ENCODE measurements at places on chromosomes 12 and 14.

DNA sequence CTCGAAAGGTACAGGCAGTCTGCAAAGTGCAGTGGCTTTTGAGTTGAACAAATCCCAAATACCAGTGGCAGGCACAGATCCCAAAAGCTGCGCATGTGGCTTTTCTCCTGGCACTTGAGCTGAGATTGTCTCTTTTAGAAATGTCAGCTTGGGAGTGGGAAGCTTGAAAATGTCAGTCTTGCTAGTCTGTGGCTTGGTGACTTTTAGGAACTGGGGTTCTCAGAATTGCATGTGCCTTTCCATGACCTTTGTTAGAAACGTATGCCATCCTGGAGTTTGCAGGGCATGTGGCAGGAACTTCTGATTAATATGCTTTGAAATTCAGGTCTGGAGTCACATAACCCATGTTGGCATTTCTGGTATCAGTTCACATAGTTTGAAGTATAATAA, 182.1 kb downstream of the CHST11 start:
- no peak for DNase-seq

GRCh38 chr12:102033991-102034745, 27.6 kb downstream of the WASHC3 start:
- no peak for DNase-seq

DNA sequence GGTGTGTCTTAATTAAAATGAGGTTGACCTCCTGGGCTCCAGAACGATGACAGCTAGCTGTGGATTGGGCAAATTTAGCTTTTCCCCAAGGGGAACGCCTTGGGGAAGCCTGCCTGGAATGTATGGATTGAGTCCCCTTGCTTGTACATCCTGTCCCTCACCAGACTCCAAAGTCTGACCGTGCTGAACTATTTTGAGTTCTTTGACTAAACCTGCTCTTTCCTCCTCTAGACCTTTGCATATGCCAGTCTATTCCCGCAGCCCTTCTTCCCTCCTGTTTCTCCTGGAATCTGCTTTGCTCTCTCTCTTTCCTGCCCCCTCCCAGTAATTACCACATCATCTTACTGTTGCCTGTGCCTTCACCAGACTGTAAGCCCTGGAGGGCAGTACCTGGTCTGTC, 11.5 kb upstream of the KDM2B start:
- DNase-seq, result no peak

- DNase-seq, result no peak
These were observed 37.6 kb upstream of the PRMT8 start for GRCh38 chr12:3453206-3453989.

GRCh38 chr12:94754653-94755052, 104.3 kb upstream of the TMCC3 start:
- no peak for DNase-seq

DNA sequence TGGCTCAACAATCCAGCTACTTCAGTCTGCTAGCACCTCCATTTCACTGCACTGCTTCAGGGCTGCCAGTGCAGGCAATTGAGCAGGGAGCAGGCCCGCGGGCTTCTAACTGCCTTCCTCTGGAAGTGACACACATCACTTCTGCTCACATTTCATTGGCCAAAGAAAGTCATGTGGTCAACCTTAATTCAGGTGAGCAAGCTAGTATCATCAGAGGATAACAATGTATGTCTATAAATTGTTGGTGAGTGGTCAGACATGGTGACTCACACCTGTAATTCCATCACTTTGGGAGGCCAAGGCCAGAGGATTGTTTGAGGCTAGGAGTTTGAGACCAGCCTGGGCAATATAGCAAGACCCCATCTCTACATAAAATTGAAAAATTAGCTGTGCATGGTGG, 22.3 kb upstream of the CHGA start:
- no peak for DNase-seq

GRCh38 chr12:104371043-104371870, 67.7 kb downstream of the EID3 start:
- DNase-seq, result no peak

DNA sequence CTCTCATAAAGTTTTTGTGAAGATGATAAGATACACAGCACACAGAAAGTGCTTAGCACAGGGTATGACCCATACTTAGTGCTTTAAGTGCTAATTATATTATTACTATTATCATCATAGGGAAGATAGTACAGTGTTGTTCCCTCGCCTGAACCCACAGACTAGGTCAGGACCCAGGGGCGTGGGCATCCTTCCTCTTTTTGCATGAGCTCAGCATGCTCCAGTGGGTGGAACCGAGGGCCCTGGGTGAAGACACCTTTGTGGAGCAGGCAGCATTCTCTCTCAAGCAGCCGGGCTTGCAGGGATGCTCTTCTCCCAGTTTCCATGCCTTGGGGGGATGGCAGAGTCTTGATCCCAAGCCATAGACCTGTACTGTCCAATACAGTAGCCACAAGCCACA, 34.8 kb downstream of the CRACR2A start:
- no peak for DNase-seq

DNA sequence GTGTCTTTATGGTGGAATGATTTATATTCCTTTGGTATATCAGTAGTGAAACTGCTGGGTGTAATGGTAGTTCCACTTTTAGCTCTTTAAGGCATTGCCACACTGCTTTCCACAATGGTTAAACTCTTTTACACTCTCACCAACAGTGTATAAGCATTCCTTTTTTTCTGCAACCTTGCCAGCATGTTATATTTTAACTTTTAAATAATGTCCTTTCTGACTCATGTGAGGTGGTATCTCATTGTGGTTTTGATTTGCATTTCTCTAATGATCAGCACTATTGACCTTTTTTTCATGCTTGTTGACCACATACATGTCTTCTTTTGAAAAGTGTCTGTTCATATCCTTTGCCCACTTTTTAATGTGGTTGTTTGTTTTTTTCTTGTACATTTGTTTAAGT, 142.5 kb downstream of the MSRB3 start:
- DNase-seq, result no peak

DNA sequence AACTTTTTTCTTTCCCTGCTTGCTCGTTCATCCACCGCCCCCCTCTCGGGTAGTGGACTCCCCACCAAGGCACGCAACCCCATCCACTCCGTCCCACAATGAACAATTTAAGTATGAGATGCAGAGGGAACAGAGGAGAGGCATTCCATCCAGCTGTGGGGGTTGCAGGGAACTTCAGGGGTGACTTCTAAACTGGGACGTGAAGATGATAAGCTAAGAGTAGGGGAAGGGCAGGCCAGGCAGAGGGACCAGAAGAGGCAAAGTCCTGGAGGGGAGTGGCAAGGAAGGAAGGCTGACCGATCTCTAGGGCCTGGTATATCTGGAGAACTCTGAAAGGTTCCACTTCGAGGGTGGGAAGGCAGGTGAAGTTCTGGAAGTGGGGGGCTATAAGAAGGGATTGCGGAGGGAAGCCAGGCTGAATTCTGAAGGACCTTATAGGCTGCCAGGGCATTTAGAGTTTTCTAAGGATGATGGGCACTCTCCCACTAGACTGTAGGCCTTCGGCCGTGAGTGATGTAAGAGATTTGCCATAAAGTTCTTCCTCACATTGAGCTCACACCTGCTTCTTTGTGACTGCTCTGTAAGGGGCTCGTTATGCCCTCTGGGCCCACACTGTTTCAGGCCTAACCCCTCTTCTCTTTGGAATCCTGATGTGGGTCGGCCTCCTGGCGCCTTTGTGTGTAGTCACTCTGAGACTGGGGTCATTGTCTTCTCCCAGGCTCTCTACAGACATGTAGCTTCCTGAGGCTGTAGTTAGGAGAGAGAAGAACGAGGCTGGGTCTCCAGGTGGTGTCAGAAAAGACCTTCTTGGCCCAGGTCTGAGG, 12.1 kb downstream of the NFATC4 start:
- DNase-seq, result no peak

DNA sequence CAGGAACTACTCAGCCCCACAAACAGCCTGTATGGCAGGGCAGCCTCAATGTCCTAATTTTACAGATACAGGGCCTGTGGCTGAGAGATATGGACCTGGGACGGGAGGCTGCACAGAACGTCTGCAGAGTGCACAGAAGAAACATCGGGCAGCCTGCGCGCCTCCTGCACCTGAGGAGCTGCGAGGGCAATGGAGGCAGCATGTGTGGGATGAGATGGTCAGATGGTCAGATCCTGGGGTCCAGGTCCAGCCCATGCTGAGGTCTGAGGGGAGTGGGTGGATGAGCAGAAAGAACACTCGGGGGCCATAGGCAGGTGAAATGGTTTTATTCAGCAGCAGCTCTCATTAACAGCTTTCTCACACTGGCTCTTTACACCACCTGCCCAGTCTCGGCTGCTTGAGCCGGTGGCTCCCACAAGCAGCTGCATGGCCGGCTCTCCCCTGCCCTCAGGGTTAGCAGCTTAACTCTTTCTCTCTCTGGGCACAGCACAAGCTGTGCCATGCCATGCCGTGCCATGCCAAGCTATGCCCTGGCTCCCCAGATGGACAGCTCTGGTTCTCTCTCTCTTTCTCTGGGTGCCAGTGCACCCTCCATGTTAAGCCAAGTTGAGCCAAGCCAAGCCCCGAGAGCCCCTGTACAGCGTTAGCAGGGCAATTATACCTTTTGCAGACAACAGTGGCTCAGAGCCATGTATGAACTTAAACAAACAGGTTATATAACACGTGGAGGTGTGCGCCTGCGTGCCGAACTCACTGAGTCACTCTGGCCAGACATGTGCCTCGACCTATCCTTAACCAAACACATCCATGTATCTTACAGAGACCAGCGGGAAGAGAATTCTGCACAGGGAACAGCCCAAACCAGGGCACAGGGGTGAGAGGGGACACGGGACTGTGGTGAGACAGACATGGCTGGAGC, 47.6 kb downstream of the RIMBP2 start:
- no peak for DNase-seq

GRCh38 chr12:71840231-71840847, 780 bp downstream of the TBC1D15 start:
- DNase-seq, result no peak

DNA sequence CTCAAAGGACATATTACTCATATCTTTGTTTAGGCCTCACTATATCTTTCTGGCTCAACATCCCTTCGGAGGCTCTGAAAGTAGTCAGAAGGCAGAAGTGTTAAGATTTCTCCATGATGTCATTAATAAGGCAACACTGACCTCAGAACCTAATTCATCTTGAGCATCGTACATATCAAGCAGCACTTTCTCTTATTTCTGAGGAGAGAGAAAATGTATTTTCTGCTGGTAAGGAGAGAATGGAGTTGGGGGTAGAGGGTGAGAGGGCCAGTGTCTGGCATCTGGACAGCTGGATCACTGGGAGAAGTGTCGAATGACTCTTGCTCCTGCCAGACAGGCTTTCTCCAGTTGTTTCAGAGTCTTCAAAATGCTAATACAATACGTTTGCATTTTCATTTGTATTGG, 213.2 kb upstream of the PRICKLE1 start:
- DNase-seq, result no peak

DNA sequence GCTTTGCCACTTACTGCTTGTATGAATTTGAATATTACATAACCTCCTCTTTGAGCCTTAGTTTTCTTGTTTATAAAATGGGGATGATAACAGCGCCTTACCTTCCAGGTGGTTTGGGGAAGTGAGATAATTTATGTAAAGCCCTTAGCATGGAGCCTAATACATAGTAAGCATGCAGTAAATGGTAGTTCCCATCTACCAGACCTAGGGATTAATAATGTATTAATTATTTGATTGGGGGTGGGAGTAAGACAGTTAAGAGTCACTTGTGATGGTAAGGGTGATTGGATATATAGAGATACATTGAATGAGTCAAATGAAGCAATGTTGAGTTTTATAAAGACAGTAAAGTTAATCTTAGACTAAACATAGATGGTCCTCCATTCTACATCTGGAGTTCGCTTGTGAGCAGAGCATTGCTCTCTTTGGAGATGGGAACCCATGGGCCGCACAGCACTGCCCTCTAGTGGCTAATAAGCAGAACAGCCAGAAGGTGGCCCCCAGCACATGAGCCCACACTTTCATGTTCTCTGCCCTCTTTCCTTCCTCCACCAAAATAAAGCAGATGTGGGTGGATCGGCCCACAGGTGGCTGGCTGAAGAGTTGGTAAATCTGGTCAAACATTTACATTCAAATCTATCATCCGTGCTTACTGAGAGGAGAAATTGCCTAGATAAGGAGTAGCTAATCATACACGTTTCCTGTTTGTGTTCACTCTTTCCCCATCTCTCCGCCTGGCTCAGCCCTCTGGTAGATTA, 26.5 kb upstream of the TAMALIN start:
- peak; percentile 59 for DNase-seq

DNA sequence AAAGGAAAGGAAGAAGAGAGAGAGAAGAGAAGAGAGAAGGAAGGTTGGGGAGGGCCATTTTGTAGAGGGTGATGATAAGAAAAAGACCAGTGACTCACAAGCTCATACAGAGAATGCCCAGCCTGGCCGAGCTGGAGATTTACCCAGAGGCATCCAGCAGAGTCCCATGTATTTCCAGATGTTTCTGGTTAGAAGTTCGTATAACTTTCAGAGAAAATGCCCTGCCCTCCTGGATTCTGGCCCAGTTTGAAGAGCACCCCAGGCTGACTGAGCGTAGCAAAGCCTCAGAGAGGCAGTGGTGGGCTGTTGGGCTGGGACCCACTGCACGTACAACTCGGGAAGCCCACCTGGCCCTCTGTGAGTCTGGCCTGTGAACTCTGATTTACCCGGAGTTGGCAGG, 221.8 kb downstream of the SLC41A2 start:
- no peak for DNase-seq

DNA sequence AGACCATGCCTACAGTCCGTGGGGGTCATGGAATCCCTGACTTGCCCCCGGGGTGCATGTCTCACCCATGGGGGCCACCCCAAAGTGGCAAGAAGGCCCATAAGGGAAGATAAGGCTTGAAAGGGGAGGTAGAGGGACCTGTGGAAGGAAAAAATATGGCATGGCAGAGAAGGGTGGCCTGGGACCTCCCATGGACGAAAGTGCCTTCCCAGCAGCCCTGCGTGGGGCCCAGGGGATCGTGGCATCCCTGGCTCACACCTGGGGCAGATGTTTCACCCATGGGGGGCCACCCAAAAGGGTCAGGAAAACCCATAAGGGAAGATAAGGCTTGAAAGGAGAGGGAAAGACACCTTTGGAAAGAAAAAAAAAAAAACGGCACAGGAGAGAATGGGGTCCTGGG, 264.6 kb downstream of the ALG10 start:
- DNase-seq, result no peak

DNA sequence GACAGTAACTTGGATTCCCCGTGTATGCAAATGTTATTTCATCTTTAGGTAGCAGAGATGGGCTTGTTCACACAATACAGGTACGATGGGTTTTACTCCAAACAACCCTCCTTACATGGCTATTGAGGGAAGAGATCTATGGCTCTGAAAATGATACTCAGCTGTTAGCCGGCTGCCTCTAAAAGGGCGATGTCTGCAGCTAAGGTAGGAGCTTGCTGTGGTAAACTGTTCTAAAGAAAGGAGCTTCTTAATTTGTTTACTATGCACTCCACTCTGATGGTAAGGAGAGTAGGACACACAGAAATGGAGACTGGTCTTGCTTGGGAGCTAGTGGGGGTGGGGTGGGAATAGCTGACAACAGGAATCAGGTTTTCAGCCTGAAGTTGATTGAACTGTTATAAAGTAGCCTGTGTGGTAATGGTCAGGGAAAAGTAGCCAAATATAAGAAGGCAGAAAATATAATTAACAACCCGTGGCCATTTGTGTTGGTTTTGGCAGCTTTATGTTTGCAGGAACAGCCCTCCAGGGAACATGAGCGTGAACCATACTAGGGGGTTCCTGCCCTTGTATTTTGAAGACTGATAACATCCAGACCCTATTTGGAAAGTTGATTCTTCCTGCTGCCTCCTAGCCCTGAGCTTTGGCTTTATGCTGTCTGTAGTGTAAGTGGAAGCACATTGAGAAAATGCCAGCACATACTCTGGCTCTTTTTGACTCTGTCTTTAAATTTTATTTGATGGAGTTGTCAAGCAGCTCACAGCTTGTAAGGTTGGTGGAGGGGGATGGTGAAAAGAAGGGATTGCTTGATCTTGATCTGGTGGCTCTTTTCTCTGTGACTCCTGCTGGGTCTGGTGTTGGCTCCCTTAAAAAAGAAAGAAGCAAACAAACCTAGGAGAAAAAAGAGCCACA, 929.8 kb downstream of the DIO2 start:
- DNase-seq, result no peak
